MCF 10A (cell line): ENCODE measurements at places on chromosomes 11 and 22. TPM values are rescaled to one million over a fixed set of nuclear protein-coding genes. Genes with fewer than 3 reads are reported as not detected.

DNA sequence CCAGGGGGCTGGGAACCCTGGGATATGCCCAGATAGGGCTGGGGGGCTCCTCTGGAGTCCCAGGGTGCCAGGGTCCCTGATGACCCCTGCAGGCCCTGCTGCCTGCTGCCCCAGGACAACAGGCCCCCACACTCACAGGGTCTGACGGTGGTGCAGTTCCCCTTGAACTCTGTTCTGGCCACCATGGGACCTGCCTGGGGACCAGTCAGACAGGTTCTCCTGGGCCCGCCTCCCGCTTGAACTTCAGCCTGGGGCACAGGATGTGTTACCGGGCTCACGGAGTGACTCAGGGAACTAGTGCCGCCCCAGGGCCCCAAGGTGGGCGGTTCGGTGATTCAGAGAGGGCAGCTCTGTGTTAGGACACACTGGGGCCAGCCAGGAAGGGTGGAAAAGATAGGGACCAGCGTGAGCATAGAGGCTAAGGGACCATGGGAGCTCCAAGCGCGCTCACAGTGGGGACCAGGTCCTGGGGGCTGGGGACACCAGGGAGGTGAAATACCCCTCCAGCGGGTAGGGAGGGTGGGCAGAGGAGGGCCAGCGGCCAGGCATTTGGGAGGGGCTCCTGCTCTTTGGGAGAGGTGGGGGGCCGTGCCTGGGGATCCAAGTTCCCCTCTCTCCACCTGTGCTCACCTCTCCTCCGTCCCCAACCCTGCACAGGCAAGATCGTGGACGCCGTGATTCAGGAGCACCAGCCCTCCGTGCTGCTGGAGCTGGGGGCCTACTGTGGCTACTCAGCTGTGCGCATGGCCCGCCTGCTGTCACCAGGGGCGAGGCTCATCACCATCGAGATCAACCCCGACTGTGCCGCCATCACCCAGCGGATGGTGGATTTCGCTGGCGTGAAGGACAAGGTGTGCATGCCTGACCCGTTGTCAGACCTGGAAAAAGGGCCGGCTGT, 21.5 kb upstream of the TXNRD2 start:
- DNase-seq, result peak; percentile 85

DNA sequence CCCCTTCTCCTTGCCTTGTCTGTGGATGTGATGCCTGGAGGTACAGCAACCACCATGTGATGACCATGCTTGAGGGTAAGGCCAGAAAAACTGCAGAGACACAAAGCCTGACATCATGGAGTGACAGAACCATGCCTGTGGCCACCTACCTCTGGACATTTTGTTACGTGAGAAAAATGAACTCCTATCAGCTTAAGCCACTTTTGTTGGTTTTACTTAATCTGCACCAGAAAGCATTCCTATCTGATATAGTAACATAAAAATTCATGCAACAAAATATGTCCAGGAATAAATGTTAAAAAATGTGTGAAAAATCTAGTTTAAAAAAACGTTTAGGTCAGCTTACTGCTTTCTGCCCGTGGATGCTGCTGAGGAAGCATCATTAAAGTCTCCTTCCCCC, 42.6 kb upstream of the P4HA3 start:
- DNase-seq, result no peak

DNA sequence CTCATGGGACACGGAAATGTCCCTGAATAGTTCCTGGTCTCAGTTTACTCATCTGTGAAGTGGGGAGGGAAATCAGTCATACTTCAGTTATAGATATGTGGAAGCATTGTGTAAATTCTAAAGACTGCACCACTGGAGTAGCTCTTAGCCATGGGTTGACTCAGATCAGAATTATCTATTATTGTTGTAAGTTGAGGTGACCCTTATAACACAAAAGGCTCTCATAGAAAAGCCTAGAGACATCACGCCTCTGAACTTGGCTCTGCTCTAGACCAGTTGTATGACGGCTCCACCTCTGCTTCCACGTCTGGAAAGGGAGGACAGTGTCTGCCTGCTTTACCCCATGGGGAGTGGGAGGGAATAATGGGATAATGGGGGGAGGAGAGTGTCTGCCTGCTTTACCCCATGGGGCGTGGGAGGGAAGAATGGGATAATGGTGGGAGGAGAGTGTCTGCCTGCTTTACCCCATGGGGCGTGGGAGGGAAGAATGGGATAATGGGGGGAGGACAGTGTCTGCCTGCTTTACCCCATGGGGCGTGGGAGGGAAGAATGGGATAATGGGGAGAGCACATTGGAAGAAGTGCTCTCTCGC, 98.2 kb downstream of the AMOTL1 start:
- DNase-seq, result no peak

- no peak for DNase-seq
Measured at GRCh38 chr11:133526790-133527189, 5.5 kb downstream of the OPCML start.

GRCh38 chr11:9662273-9662672, 1.6 kb upstream of the SWAP70 start:
- DNase-seq, result no peak

GRCh38 chr22:26448941-26449340, 19.9 kb downstream of the ASPHD2 start:
- DNase-seq, result no peak

- peak; percentile 14 for DNase-seq
Measured at GRCh38 chr11:43708776-43709175, 28.2 kb downstream of the HSD17B12 start.

DNA sequence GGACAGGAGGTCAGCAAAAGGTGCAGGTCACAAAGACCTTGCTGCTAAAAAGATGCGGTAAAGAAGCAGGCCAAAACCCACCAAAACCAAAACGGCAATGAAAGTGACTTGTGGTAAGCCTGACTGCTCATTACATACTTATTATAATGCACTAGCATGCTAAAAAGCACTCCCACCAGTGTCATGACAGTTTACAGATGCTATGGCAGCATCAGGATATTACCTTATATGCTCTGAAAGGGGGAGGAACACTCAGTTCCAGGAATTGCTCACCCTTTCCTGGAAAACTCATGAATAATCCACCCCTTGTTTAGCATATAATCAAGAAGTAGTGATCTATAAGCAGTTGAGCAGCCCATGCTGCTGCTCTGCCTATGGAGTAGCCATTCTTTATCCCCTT, 45.2 kb upstream of the SLC5A12 start:
- DNase-seq, result no peak

The TYR gene
- not detected in 2 replicates for total RNA-seq

The OR56A1 gene
- not detected in 2 replicates for total RNA-seq

The LYVE1 gene
- total RNA-seq, result not detected in 2 replicates

The JHY gene
- 3.0 and 5.2 TPM in 2 replicates for total RNA-seq

DNA sequence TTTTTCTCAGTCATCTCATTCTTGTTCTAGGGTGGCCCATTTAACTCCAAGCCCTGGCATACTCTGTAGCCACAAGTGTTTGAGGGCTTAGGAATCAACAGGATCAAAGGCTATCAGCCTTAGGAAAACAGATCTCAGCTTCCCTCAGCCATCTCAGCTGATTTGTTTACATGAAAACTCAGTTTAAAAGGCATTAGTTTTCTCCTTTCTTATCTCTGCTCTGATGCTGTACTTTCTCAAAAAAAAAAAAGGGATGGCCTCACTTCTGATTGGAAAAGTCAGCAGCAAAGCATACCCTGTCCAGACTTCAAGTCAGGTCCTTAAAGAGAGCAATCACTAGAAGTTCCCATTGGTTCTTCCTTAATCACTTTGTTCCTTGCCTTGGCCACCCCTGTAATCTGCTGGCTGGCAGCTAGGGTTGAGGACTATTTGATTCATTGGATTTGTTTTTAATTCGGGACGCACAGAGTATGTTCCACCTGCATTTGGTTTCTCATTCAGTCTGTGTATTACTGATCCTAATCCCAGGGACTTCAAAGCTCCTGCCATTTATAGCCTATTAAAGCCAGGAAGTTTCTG, 102.8 kb downstream of the EXT2 start:
- DNase-seq, result no peak

The CHST1 gene
- not detected in 2 replicates for total RNA-seq

- no peak for DNase-seq
Measured at GRCh38 chr11:48017105-48017830, 36.9 kb downstream of the PTPRJ start.

GRCh38 chr11:73393479-73394415, 17.5 kb downstream of the RELT start:
- peak; percentile 78 for DNase-seq

The RAB36 gene
- total RNA-seq, result 8.5 and 8.8 TPM in 2 replicates

- DNase-seq, result no peak
Measured at GRCh38 chr11:6747097-6747668, 24.6 kb downstream of the OR2AG2 start.

DNA sequence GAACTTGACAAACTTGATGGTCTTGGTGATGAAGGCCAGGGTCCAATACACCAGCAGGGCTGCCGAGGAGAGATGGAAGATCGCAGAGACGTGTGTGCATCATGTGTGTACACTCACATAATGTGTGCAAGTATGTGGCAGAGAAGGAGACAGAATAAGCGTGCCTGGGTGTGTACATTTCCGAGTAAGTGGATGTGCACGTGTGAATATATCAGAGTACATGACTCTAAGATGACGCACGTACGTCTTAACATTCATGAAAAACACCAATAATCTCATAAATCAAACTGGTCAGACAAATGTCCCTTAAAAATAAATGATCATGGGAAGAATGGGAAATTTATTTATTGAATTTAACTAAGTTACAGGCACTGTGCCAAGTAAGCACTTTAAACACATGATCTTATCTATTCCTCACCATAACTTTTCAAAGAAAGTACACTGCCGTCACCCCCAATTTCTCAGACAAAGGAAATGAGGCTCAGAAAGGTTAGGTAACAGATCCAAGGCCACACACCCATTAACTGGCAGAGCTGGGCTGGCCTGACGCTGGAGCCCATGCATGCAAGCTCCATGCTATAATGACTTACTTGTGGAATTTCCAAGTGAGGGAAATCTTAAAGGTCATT, 13.0 kb downstream of the ABCC8 start:
- no peak for DNase-seq

- DNase-seq, result peak; percentile 19
Measured at GRCh38 chr11:117919781-117920221, 9.4 kb downstream of the TMPRSS13 start.

DNA sequence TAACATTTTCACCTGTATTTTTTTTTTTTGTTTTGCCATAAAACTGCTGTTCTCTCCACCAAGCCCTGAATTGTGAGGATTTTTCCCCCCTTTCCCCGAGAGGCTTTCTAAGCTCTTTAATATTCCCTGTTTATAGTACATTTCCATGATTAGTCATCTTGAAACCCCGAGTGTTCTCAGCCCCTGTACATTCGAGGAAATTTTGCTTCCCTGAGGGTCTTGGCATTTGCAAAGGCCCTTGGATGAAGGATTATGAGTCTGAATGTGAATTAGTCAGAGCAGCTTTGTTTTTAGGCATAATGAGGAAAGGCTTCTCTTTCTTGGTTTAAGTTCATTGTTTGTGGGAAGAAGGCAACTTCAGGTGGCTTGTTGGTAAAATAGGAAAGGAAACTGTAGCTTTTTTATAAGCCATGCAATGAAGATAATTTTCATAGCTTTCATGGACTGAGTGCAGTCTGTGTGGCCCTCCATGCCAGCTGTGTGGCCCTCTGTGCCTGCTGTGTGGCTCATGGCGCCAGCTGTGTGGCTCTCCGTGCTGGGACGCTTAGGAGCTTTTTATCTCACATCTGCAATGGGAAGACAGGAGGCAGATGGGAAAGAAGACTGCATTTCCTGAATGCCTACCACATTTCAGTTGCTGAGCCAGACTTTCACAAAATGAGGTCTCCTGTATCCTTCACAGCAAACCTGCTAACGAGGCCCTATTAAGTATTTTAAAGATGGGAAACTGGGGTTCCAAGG, 129.0 kb downstream of the TEAD1 start:
- DNase-seq, result peak; percentile 63

The AQP11 gene
- total RNA-seq, result 0.27 TPM in 1 of 2 replicates, not detected in the other

The OR52B6 gene
- not detected in 2 replicates for total RNA-seq

GRCh38 chr11:88175569-88176075, 379 bp upstream of the RAB38 start:
- peak; percentile 39 for DNase-seq

DNA sequence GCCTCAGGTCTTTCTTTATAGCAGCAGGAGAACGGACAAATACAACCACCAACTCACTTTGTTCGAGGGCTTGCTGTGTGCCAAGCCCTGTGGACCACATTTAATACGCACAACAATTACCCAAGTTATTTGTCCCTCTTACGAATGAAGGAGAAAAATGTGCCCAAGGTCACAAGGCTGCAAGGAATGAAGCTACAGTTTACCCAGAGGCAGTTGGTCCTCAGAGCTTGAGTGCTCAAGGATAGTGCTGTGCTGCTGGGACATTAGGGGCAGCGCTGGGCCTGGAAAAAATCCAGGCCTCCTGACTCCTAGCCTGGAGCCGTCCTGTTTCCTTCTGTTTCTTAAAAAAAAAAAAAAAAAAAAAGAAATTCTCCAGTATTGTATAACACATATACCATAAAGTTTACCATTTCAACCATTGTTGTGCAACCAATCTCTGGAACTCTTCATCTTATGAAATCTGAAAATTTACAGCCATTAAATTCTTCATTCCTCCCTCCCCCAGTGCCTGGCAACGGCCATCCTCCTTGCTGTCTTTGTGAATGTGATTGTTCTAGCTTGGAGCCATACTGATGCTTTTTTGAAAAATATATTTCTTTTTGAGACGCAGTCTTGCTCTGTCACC, 1.0 kb upstream of the C11orf86 start:
- DNase-seq, result peak; percentile 81

- no peak for DNase-seq
Measured at GRCh38 chr11:130765406-130765805, 150.9 kb downstream of the SNX19 start.

The OR52E2 gene
- total RNA-seq, result not detected in 2 replicates

GRCh38 chr11:109667719-109668118, 245.7 kb downstream of the C11orf87 start:
- DNase-seq, result no peak

DNA sequence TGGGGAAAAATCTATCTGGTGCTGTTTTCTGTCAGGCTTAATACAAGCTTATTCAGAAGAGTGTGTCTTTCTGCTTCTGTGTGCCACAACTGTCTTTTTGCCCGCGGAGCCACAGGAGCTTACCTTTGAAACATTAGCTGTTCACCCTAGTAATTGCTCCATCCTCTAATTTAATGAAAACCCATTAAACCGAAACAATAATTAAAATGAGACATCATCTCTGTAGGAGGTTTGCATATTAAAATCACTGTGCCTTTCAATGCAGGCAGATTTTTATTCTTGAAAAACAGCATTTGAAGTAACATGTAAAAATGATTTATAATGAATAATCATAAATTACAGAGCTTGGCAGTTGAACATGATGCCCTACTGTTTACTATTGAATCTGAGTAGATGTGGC, 102.3 kb downstream of the NELL1 start:
- DNase-seq, result no peak
